ENCODE measurements at places on chromosomes 2 and 18.

DNA sequence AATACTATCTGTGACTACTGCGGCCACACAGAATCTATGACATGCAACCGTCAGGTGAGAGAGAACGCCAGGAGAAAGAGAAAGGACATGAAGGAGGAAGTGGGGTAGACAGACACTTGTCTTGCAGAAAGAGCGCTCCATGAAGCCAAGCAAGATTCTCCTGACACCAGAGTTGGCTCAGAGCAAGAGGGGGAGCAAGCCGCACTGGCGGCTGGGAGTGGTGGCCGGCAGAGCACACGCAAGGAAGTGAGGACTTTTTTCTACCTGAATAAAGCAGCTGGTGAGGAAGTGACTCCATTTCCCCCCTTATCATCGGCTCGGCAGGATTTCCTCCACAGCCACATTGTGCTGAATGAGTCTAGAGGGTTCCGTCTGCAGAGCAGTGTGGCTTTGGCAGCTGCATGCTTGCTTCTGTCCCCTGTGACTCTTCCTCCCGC is 181.6 kb downstream of the BCL2 start:
- DNase-seq: no peak

GRCh38 chr2:53901192-53901591 is 41.4 kb upstream of the GPR75 start:
- no peak for DNase-seq

DNA sequence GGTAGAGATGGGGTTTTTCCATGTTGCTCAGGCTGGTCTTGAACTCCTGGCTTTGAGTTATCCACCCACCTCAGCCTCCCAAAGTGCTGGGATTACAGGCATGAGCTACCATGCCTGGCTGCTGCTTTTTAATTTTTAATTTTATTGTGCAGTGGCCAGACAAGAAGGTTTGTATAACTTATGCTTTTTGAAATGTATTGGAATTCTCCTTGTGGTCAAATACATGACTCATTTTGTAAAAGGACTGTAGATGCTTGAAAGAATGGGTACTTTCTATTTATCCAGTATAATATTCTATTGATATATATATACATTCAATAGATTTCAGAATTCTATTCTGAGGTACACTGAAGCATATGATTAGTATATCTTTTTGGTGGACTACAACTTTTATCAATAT is 82.6 kb upstream of the ST3GAL5 start:
- no peak for DNase-seq

DNA sequence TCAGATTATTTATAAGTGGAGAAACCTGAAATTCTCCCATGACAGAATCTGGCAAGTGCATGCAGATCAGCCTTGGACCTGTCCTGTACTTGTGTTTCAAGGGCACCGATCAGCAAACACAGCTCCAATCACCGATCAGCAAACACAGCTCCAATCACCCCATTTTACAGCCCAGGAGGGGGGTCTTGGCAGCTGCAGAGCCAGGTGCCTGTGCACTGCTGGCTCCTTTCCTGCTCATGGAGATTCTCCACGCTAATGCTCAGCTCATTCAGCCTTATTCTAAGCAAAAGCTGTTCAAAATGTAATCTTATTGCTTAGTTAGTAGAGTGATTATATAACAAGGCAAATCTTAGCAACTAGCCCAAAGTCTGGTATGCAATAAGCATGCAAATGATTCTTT is 623.1 kb upstream of the HS6ST1 start:
- DNase-seq: no peak

- DNase-seq: no peak
Measured at GRCh38 chr2:15643791-15644585, 52.3 kb downstream of the DDX1 start.

DNA sequence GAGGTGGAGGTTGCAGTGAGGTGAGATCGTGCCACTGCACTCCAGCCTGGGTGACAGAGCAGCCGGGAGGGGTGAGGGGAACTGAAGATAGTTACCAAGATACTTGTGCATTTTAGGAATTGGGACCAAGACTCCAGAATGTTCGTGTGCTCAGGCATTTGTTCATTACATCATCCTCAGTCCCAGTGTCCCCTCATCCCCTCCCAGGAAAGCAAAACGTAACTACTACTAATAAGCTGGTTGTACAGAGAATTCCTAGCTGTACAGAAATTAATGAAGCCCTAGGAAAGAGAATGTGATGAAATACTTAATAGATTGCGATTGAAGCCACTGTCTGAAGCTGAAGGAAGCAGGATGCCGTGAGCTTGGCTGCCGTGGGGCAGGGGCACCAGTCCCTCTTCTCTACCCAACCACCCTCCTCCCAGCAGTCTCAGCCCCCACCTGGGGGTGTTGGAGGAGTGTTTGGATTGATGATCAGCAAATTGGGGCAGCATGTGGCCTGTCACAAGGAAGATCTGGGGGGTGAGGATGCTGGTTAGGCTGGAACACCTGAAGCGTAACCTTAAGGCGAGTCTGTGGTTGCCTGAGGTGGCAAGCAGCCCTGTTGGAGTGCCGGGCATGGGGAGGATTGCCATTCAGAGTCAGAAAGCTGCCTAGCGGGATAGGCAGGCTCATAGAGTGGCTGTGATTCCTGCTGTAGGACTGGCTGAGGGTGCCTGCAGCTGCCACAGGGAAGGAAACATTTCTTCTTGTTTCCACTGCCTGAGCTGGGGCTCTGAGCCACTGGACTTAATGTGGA is 140.9 kb downstream of the SH3RF3 start:
- no peak for DNase-seq

- no peak for DNase-seq
Measured at GRCh38 chr2:207935991-207936370, 89.3 kb downstream of the PLEKHM3 start.

- no peak for DNase-seq
Measured at GRCh38 chr2:85342156-85342555, 12.2 kb downstream of the RETSAT start.

GRCh38 chr2:237919593-237919992 is 47.2 kb upstream of the UBE2F start:
- DNase-seq: no peak

- no peak for DNase-seq
Measured at GRCh38 chr2:98559581-98559980, 48.7 kb downstream of the COA5 start.

DNA sequence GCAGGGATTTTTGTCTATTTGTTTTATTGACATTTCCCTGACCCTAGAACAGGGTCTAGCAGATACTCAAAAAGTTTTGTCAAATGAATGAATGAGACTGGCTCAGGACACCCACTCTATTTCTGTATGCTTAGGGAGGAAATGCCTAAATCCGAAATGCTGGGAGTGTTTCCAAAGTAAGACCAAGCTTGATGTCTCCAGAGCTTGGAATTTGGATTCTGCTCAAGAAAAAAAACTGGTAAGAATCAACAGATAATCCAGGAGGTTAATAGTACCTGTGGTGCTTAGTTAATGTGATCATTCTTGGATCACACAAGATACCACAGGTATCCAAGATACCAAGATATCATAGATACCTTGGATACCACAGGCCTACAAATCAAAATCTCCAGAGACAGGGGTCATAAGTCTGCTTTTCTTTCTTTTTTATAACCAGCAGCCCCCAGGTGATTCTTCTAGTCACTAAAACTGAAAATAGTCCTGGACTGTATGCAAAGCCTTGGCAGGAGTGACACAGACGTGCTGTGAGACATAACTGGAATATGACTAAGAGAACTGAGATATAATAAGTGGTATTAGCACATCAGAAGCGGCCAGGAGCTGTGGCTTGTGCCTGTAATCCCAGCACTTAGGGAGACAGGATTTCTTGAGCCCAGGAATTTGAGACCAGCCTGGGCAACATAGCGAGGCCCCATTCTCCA is 39.9 kb upstream of the SP3 start:
- DNase-seq: no peak

DNA sequence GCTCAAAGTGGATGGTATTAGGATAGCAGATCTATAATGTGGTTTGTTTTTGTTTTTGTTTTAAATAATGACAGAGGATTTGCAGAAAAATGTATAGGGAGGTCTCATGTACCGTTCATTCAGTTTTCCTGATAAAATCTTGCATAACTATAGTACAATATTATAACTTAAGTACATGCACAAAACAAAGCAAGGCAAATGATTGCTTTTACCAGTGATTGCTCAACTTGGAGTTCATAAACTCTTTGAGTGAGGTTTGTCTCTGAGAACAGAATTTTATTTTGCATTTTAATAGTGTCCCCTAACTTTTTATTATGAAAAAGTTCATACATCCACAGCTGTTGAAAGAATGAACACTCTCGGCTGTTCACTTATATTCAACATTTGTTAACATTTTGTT is 96.6 kb downstream of the MAP4K4 start:
- DNase-seq: no peak

DNA sequence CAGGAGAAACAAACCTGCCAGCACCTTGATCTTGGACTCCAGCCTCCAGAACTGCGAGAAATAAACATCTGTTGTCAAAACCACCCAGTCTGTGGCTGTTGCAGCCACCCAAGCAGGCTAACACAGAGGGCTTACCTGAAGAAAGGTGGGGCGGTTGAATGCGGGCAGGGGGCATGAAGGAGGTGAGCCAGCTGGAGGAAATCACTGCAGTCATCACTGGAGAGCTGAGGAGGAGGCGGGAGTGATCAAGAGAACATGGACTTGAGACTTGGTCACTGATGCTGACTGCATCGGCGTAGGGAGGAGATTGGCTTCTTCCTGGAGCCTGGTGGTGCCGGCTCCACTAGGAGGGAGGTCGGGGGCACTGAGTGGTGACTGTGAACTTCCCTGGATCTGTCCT is 14.6 kb upstream of the ARMC9 start:
- DNase-seq: no peak

DNA sequence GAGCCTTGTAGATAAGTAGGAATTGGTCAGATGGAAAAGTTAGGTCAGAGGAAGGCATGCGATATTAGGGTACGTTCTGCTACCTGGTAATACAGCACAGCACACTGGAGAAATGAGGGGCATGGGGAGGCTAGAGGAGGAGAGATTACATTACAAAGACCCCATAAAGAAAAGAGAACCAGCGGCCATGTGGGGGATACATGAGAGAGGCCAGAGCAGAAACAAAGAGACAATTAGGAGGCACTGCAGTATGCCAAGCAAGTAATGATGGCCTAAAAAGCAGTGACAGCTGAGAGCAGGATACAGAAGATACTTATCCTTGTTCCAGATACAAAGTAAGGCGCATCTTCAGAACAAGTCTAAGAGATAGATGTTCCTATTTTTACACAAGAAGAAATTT is 40.0 kb downstream of the TXNL1 start:
- DNase-seq: no peak

DNA sequence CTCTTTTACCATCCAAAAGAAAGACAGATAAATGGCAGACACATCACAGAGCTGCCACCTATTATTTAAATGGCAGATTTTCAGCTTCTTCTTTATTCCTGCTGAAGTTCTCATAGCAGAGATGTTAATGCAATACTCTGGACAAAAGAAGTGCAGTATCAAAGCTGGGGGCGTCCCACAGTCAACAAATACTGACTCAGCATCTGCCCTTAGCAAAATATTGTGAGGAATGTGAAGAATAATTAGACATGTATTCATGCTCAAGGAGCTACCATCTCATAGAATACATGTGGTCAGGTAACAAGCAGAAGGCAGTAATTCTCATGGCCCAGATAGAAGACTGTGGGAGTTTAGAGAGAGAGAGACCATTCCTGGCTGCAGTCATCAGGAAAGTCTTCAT is 108.0 kb upstream of the TANK start:
- DNase-seq: no peak

DNA sequence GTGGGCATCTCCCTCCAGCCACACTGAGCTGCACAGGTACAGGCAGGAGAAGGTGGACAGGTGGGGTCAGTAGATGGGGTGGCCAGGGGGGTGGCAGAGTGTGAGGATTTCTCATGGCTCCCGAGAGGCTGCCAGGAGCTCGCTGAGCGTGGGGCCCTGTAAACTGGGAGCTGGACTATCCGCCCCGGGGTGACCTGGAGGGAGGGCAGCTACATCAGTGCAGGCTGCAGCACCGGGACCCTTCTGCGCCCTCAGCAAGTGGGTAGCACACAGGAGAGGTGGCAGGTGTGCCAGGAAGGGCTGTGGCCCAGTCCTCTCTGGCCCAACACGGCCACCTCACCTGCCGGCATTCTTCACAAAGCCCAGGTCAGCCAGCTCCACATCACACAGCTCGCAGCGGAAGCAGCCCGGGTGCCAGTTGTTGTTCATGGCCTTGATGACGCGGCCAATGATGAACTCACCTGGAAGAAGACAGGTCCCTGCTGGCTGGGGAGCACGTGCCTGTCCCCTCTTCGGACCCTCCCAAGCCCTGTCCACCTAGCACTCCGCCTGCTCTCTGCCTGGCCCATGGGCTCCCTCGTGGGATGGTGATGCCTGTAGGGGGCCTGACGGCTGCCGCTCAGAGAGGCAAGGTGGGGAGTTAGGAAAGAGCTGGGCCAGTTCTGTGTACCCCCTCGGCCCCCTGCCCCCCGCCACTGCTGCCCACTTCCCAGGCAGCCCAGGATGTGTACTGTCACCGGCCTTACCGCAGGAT is 8.3 kb downstream of the GPR17 start:
- DNase-seq: no peak

DNA sequence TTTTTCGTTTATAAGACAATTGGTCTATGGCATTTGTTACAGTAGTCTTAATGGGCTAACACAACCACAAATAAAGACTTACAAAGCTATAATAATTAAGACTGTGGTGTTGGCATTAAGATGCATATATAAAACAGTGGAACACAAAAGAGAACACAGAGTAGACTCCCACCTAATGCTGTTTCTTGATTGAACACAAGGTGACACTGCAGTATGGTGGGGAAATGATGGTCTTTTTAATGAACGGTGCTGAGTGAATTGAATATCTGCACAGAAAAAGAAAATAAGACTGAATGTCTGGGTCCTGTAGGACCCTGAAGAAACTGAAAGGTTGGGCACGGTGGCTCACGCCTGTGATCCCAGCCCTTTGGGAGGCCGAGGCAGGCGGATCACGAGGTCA is 1136.6 kb upstream of the NXPH2 start:
- no peak for DNase-seq

DNA sequence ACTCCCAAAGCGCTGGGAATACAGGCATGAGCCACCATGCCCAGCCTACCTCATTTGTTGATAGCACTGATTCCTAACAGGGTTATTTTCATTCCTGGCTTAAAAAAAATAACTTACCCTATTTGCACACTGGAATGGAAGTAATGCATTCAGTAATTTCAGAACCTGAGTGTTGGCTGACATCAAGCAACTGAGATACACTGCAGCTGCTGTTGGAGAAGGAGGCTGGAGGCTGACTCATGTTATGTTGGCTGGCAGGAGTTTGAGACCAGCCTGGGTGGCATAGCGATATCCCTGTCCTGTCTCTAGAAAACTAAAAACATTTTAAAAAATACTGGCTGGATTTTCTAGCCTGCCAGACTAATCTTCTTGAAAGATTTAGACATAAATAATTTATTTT is 385.1 kb upstream of the MEX3C start:
- no peak for DNase-seq

DNA sequence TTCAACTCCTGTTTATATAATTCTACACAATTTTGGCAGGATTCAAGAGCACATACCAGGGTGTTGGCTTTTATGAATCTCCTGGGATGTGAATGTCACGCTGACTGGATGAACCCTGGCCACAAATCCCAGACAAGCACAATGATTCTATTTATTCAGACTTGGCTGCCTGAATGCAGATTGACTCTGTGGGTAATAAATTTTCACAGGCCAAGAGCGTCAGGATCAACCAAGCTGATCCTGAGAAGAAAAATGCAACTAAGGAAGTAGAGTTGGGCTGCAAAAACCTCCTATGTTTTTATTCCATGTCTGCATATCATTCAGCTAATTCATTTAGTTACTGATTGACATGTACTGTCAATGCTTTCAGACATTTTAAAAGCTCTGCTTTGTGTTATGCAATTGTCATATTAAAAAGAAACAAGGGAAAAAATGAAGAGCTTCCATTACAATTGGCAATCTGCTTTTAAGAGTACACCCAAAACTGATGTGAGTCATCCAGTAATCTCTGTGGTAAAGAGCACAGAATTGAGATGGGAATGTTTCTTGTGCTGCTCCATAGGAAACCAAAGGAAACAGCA is 173.0 kb upstream of the REV1 start:
- peak; percentile 2 for DNase-seq
